ENCODE measurements at places on chromosomes 5 and 9. TPM values are rescaled to one million over a fixed set of nuclear protein-coding genes. Genes with fewer than 3 reads are reported as not detected.

CORO2A gene
- total RNA-seq = 0.51 TPM

LECT2 gene
- total RNA-seq = not detected

LRRC70 gene
- total RNA-seq = 43.4 TPM

PAPPA gene
- total RNA-seq = under 0.01 TPM

ZNF608 gene
- total RNA-seq = 6.6 TPM

LCN6 gene
- not detected for total RNA-seq

SLC27A4 gene
- 19.9 TPM for total RNA-seq

IL4 gene
- total RNA-seq = not detected

TPPP gene
- 0.13 TPM for total RNA-seq

BTNL3 gene
- total RNA-seq = not detected

LAMC3 gene
- total RNA-seq = 5.1 TPM

OLFM1 gene
- total RNA-seq = 16.2 TPM

TMC1 gene
- total RNA-seq = 0.25 TPM

PLAC8L1 gene
- total RNA-seq = not detected

HCN1 gene
- not detected for total RNA-seq

TLR4 gene
- total RNA-seq = 172 TPM

FBN2 gene
- 0.13 TPM for total RNA-seq

PLPP7 gene
- 2.3 TPM for total RNA-seq

LCP2 gene
- total RNA-seq = 0.26 TPM

CDHR2 gene
- 0.25 TPM for total RNA-seq

SPATA31A3 gene
- total RNA-seq = not detected

ST8SIA4 gene
- total RNA-seq = 7.2 TPM

ZFP62 gene
- total RNA-seq = 12.4 TPM

ORM2 gene
- total RNA-seq = not detected

All from dermis microvascular lymphatic vessel endothelial cell (primary cell).